Central memory CD8-positive, alpha-beta T cell (primary cell): ENCODE measurements at places on chromosomes 13 and 19.

GRCh38 chr19:51365211-51365964, 800 bp downstream of the ETFB start:
- peaks cover 57% of the 10 kb centered on the region for H3K4me1 ChIP-seq
- H3K4me3 ChIP-seq = peak overlapping the region; percentile 88
- no peaks in the 10 kb centered on the region for H3K27me3 ChIP-seq
- DNase-seq = no peak
- H3K36me3 ChIP-seq = peaks cover 29% of the 10 kb centered on the region
- H3K27ac ChIP-seq = peak overlapping the region; percentile 94

DNA sequence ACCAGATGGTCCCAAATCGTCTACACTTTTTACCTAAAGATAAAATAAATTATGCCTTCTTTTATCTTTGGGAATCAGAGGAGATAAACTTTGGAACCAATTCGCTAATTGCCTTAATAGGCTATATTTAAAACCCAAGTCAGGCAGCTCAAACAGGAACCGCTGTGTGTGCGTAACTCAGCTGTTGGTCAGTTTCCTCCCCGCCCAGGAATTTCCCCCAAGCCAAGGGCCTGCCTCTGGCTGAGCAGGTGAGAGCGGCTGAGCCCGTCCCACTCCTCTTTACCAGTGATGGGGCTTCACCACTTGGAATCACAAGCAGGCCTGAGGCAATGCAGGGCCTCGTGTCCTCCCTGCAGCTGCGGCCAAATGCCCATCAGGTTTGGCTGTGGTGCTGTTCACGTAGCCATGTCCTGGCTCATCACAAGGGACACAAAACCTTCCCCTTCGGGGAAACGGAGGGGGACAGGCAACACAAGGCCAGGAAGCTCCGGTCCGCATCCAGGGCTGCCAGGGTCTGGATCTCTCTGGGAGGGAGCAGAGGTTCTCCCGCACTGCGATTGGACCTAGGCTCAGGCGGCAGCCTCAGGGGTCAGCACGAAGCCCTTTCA, 503 bp upstream of the SLC7A9 start:
- no peaks in the 10 kb centered on the region for H3K27me3 ChIP-seq
- no peak for DNase-seq
- H3K27ac ChIP-seq = no peak overlapping the region
- H3K36me3 ChIP-seq = no peaks in the 10 kb centered on the region
- no peak overlapping the region for H3K4me3 ChIP-seq
- no peaks in the 10 kb centered on the region for H3K4me1 ChIP-seq

DNA sequence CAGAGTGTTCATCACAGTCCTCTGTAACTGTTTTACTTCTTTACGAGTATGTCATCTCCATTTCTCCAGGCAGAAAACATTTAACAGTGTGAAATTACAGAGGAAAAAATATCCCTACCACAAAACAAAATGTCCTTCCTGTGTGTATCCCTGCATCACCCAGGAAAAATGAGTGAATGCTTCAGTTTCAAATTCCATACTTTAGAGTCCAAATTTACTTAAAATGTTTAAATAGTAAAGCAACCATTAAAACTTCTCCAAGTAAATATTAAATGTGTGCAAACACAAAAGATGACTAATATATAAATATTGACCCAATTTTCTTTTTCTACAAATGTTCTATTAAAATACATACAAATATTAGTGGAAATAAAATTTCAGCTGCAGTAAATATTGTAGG, 1016.6 kb upstream of the PCDH20 start:
- H3K4me1 ChIP-seq = no peaks in the 10 kb centered on the region
- no peak overlapping the region for H3K4me3 ChIP-seq
- no peaks in the 10 kb centered on the region for H3K27me3 ChIP-seq
- no peaks in the 10 kb centered on the region for H3K36me3 ChIP-seq
- H3K27ac ChIP-seq = no peak overlapping the region

DNA sequence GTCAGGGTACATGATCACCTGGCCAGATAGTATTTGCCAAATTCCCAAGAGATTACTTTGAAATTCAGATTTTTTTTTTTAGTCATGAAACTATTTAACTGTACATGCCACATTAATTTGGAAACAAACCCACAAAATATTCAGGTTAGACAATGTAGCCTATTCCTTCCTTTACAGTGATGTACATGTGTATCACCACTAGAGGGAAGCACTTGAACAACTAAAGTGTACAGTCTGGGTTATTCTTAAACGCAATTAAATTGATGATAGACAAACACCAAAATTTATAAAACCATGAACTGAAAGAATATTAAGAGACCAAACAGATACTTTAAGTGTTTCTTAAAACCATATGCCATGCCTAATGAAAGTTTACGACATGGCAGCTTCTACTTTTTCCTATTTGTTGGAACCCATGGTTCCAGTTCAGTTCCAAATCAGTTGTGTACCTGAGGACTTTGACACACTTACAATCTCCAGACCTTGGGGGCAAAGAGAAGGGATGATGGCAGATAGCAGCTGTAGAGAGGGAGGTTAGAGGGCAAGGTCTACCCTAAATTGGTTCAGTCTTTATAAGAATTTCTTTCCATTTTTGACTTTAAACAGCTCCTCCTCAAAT, 52.8 kb downstream of the TNFSF13B start:
- no peak overlapping the region for H3K27ac ChIP-seq
- no peak for DNase-seq
- H3K4me3 ChIP-seq = no peak overlapping the region
- no peaks in the 10 kb centered on the region for H3K4me1 ChIP-seq
- peaks cover 33% of the 10 kb centered on the region for H3K27me3 ChIP-seq

DNA sequence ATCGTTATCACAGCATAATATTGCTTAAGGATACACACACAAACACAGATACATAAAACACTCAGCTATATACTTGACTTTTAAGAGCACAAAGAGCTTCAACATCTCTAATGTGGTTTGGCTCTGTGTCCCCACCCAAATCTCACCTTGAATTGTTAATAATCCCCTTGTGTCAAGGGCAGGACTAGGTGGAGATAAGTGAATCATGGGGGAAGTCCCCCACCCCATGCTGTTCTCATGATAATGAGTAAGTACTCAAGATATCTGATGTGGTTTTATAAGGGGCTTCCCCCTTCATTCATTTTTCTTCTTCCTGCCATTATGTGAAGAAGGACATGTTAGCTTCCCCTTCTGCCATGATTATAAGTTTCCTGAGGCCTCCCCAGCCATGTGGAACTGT, 481.4 kb downstream of the PCDH9 start:
- no peak overlapping the region for H3K27ac ChIP-seq
- no peaks in the 10 kb centered on the region for H3K36me3 ChIP-seq
- no peaks in the 10 kb centered on the region for H3K27me3 ChIP-seq
- H3K4me1 ChIP-seq = no peaks in the 10 kb centered on the region
- no peak overlapping the region for H3K4me3 ChIP-seq

DNA sequence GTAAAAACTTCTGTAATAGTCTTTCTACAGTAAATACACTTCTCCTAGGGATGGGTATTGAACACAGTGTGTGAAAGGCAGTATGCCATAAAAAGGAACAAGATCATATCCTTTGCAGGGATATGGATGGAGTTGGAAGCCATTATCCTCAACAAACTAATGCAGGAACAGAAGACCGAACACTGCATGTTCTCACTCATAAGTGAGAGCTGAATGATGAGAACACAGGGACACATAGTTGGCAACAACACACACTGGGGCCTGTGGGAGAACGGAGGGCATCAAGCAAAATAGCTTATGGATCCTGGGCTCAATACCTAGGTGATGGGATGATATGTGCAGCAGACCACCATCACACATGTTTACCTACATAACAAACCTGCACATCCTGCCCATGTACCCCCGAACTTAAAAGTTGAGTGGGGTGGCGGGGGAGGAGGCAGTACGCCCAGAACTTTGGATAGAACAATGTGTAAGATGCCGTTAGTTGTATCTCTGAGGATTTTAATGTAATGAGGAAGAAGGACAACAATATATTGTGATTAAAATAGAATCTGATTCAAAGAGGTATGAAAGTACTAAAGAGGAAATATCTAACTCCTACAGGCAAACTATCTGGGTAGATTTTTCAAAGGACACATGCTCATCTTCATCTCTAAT, 183.2 kb downstream of the NDFIP2 start:
- H3K27ac ChIP-seq = no peak overlapping the region
- H3K36me3 ChIP-seq = no peaks in the 10 kb centered on the region
- no peak for DNase-seq
- H3K4me3 ChIP-seq = no peak overlapping the region
- H3K4me1 ChIP-seq = no peaks in the 10 kb centered on the region

DNA sequence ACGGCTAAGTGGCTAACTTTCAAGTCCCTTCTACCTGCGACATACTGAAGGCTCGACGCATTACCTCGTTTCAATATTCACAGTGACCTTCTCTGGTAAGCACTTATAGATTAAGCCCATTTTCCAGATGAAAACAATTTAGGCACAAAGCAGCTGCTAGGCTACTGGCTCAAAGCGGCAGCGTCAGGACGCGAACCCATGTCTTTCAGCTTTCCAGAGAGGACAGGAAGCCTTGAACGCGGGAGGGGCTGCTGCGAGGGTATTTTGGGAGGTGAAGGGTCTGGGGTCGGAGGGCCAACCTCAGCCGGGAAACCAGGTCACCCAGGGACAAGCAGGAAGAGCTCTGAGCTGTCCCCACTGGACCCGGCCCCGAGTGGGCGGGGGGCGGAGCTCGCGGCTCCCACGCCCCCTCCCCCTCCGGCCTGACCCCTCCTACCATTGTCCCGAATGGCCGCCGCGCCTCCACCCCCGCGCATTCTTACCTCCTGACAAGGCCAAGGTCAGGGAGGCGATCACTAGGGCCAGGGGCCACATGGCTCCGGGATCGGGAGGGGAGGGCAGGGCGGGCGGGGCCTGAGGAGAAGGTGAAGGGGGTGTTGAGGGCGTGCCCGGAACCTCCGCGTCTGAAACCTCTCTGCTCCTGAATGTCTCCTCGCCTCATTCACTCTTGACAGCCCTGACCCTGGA, at the start of gene KLK13:
Gene KLK13 (minus strand): TSS at position 559 of the 687 bp plus-strand sequence. CDS start 25 bp downstream, at position 534.
- DNase-seq = no peak
- H3K4me3 ChIP-seq = peak within 1 kb of the TSS; percentile 26
- H3K4me1 ChIP-seq = no peaks in the 10 kb centered on the region

DNA sequence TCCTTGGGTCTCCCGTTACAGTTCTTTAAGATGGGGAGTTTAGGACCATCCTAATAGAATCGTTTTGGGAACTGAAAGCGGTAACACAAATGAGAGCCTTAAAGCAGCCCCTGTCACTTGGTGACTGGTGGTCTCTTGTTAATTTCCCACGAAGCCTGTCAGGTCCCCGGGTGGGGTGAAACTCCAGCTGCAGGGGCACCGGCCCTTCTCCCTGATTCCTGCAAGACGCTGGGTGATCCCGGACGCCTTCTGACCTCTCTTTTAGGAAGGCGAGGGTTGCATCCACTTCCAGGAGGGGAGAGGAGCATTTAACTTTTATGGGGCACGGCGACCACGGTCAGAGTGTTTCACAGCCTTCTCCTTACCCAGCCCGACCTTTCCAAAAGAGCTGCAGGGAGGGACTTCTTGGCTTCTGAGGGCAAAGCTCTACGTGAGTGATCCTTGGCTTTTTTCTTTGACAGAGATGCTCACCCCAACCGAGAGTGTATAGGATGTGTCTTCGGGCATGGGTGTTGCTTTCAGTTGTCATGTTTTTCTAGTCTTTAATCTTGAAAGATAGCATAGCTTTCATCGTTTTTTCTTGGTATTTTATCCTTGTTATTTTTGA, 688 bp downstream of the ZNF225 start:
- H3K4me1 ChIP-seq = peaks cover 30% of the 10 kb centered on the region
- H3K4me3 ChIP-seq = peak overlapping the region; percentile 98
- peaks cover 24% of the 10 kb centered on the region for H3K36me3 ChIP-seq
- no peaks in the 10 kb centered on the region for H3K27me3 ChIP-seq

- no peak overlapping the region for H3K4me3 ChIP-seq
- H3K27me3 ChIP-seq = no peaks in the 10 kb centered on the region
- H3K36me3 ChIP-seq = peaks cover 1% of the 10 kb centered on the region
- H3K27ac ChIP-seq = no peak overlapping the region
- no peaks in the 10 kb centered on the region for H3K4me1 ChIP-seq
Observed at GRCh38 chr19:43224855-43225253, 19.4 kb upstream of the PSG4 start.

- no peak overlapping the region for H3K4me3 ChIP-seq
- H3K27ac ChIP-seq = no peak overlapping the region
- DNase-seq = no peak
- H3K27me3 ChIP-seq = no peaks in the 10 kb centered on the region
- H3K4me1 ChIP-seq = peaks cover 6% of the 10 kb centered on the region
- peaks cover 5% of the 10 kb centered on the region for H3K36me3 ChIP-seq
Observed at GRCh38 chr13:30685987-30686386, 49.4 kb upstream of the ALOX5AP start.

- peaks cover 21% of the 10 kb centered on the region for H3K36me3 ChIP-seq
- DNase-seq = peak; percentile 59
- peaks cover 41% of the 10 kb centered on the region for H3K4me1 ChIP-seq
- H3K27ac ChIP-seq = peak within 1 kb of the TSS; percentile 94
- H3K4me3 ChIP-seq = peak within 1 kb of the TSS; percentile 94
- H3K27me3 ChIP-seq = no peaks in the 10 kb centered on the region
Observed at GRCh38 chr19:15332311-15332996, at the start of gene BRD4. Gene BRD4, minus strand, starts transcription at chr19:15332539. Its CDS starts 59,440 bp downstream, at chr19:15273099.

- H3K36me3 ChIP-seq = no peaks in the 10 kb centered on the region
- H3K4me1 ChIP-seq = peaks cover 15% of the 10 kb centered on the region
- H3K27me3 ChIP-seq = peaks cover 5% of the 10 kb centered on the region
- H3K27ac ChIP-seq = peak overlapping the region; percentile 37
Observed at GRCh38 chr13:48806522-48806921, 152.8 kb downstream of the CYSLTR2 start.

DNA sequence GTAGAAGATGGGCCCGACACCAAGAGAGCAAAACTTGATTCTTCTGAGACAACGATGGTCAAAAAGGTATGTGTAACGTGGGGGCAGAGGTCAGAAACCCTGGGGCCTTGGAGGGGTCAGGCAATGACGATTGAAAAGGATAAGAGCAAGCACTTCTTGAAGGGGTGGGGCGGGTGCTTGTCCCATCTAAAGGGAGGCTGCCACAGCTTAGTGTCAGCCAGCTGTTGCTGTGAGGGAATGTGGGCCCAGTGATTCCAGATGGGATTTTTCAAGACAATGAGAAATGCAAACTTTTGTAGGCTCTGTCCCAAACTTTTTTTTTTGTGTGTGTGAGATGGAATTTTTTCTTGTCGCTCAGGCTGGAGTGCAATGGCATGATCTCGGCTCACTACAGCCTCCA, 24.5 kb downstream of the SAE1 start:
- peaks cover 45% of the 10 kb centered on the region for H3K36me3 ChIP-seq
- H3K27ac ChIP-seq = peak overlapping the region; percentile 10
